Activated T-cell treated with anti-CD3 and anti-CD28 coated beads, Interleukin-2, amount 50 U/mL, for 72 hours (primary cell): ENCODE measurements at places on chromosomes 13 and 19. TPM values are rescaled to one million over a fixed set of nuclear protein-coding genes. Genes with fewer than 3 reads are reported as not detected.

DNA sequence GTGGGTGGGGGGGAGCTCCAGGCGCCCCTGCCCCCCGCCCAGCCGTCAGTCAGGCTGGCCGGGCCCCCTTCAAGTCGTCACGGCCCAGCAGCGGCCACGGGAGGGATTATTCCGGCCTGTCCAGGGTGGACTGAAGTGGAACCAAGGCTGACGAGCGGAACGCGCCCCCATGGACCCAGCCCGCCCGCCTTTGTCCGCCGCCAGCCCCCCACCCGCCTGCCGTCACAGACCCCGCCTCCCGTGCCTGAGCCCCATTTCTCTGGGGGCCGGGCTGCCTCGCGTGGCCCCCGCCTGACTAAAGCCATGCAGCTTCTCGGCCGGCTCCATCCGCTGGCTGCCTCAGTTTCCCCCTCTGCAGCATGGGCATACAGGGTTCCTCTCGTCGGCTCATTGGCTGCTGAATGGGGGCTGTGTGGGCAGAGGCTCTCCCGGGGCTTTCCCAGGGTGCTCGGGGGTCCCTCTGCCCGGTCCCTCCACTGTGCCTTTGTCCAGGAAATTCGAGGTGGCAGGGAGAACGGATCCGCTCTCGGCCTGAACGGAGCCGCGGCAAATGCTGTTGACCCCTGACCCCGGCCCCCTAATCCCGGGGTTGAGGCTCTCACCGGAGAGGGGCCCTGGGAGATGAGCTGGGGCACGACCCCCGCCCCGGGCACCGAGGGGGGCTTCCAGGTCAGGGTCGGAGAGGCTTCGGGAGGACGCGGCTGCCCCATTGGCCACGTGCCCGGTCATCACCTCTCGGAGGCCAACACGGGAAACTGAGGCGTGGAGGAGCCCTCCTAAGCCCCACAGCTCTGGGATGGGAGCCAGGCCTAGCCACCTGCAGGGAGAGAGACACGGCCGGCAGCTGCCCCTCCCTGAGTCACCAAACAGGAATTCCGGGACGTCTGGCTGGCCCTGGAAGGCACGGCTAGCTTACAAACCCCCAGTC, 27.4 kb downstream of the EFNA2 start:
- no peak for DNase-seq

DNA sequence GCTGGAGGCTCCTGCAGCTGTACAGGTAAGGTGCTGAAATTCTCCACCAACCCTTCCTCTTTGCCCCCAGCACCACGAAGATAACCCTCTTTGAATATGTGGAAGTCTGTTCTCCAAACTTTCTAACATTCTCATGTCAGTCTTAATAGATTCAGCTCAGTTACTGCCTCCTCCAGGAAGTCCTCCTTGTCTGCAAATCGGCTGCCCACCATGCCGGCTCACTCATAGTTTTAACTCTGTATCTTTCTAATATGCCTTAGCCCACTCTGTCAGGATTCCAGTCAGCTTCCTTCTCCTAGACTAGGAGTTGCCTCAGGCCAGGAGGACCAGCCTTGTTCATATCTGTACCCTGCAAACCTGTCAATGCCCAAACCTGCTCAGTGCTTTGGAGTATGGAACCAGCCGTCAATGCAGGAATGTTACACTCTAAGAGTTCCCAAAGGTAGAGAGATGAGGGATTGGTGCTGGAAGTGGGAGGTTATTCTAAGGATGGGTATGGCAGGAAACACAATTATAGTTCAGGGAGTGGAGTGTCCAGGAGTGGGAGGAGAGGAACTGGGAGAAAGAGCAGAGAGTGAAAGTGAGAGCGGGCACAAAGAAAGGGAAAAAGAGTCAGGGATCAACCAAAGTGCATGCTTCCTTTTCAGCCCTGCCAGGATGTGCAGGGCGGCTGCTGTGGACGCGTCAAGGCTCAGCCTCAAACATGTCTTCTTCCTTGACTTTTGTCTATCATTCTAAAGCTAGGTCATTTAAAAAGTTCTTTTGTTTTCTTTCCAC, 38.0 kb upstream of the ALOX5AP start:
- no peak for DNase-seq

DNA sequence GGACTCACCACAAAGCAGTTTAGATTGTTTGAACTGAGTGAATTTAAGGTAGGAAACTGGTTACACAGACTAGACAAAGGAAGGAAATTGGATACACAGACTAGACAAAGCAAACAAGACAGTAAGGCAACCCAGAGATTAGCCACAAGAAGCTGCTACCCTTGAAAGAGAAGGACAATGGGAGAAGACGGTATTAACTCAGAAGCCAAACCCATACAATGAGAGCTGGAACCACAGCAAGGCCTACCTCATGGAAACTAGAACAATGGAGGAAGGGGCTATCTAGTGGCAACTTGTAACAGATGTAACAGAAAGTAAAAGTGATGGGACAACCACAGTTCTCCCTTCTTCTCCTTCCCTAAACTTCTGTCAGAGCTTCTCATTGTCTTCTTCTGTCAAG, 410.9 kb upstream of the SPRY2 start:
- DNase-seq: no peak

- no peak for DNase-seq
Measured at GRCh38 chr13:76677043-76677442, 209.2 kb downstream of the KCTD12 start.

DNA sequence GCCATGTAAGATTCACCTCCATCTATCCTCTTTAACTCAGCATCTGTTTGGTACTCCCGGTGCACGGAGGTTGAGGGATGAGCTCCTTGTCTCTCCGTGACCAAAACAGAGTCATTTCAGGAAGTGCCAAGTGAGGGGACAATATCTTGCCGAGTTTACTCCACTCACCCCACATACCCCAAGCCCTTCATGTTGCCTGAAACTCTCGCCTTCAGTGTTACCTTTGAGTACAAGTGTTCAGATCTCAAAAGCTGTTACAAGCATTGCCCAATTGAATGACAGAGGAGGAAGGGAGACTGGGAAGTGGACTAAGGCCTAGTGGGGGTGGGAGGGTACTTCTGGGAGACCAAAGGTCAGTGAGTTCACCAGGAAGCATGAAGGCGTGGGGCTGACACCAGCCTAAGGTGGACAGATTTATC, 6.0 kb upstream of the SIGLEC12 start:
- no peak for DNase-seq

- no peak for DNase-seq
Measured at GRCh38 chr13:113602291-113602988, 17.9 kb downstream of the TFDP1 start.

- DNase-seq: no peak
Measured at GRCh38 chr13:111661052-111661451, 340.6 kb downstream of the TEX29 start.

AMH gene
- 4.6 TPM for total RNA-seq

FFAR2 gene
- not detected for total RNA-seq

PCDH20 gene
- not detected for total RNA-seq
